B cell (primary cell): ENCODE measurements at places on chromosomes 4 and X.
A peak's percentile ranks its signal among the peaks of the same experiment; 100 is the strongest.

GRCh38 chrX:132153166-132153565, 25.3 kb upstream of the FRMD7 start:
- no peak overlapping the region for H3K4me3 ChIP-seq
- no peak for DNase-seq
- H3K27me3 ChIP-seq, result no peaks in the 10 kb centered on the region
- H3K4me1 ChIP-seq, result no peaks in the 10 kb centered on the region
- H3K36me3 ChIP-seq, result no peaks in the 10 kb centered on the region

- peaks cover 15% of the 10 kb centered on the region for H3K4me1 ChIP-seq
- DNase-seq, result peak; percentile 14
- no peaks in the 10 kb centered on the region for H3K27me3 ChIP-seq
- H3K27ac ChIP-seq, result peak overlapping the region; percentile 50
- no peaks in the 10 kb centered on the region for H3K36me3 ChIP-seq
- no peak overlapping the region for H3K4me3 ChIP-seq
Measured at GRCh38 chr4:10872833-10873517, 188.4 kb upstream of the CLNK start.

GRCh38 chr4:140710908-140711622, 45.1 kb downstream of the TBC1D9 start:
- H3K27me3 ChIP-seq, result no peaks in the 10 kb centered on the region
- peaks cover 21% of the 10 kb centered on the region for H3K36me3 ChIP-seq
- peaks cover 37% of the 10 kb centered on the region for H3K4me1 ChIP-seq
- no peak overlapping the region for H3K4me3 ChIP-seq
- DNase-seq, result no peak

DNA sequence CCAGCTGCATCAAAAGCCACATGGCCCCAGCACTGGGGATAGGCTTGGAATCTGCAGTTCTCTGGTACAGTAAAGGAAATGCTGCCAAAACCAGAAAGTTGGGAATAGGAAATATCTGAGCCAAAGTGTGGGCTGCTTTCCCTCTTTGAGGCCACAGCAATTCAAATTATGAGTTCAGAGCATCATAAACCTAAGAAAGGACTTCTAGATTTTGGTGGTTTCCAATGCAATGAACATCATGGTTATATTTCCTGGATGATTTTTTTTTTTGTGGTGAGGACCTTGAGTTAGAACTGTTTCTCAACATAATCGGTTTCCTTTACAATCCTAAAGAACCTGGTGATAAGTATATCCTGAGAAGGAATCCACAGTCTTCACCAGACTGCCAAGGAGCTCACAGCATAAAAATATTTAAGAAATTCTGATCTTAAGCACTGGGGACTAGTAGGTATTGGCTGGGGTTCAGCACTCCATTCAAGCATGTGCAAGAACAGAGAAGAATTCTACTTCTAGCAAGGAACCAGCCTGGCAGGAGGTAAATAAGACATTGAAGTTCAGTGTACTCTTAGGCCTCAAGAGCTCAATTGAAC, 29.8 kb upstream of the ARHGAP24 start:
- H3K4me3 ChIP-seq, result no peak overlapping the region
- H3K4me1 ChIP-seq, result peaks cover 24% of the 10 kb centered on the region
- no peaks in the 10 kb centered on the region for H3K36me3 ChIP-seq

DNA sequence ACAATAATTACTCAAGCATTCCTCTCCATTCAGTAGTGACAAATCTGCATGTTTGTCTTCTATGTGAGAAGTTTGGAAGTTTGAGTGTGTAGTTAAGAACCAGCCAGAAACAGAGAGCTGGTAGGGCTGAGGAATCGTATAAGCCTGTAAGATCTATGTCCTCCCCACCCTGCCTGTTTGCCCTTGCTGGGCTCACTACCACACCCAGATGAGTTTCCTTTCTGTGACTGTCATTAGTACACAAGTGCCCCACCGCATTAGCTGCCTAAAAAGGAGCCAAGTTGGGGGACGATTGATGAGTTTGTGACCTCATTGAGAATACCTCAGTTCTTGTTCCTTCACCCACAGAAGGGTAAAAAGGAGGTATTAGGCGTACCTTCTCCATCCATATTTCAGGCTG, 28.3 kb downstream of the DOCK11 start:
- no peak for DNase-seq
- H3K27me3 ChIP-seq, result no peaks in the 10 kb centered on the region
- H3K4me1 ChIP-seq, result peaks cover 61% of the 10 kb centered on the region
- peaks cover 2% of the 10 kb centered on the region for H3K36me3 ChIP-seq
- H3K4me3 ChIP-seq, result no peak overlapping the region
